ENCODE measurements at places on chromosomes 2 and 18. TPM values are rescaled to one million over a fixed set of nuclear protein-coding genes. Genes with fewer than 3 reads are reported as not detected.

The ADGRF3 gene
- total RNA-seq = 3.9 TPM

The SDC1 gene
- total RNA-seq = not detected

The TUBB8B gene
- not detected for total RNA-seq

The MC5R gene
- 0.15 TPM for total RNA-seq

The CCDC121 gene
- 1.0 TPM for total RNA-seq

The CERS6 gene
- 22.4 TPM for total RNA-seq

The DYNAP gene
- not detected for total RNA-seq

The ECEL1 gene
- not detected for total RNA-seq

The DES gene
- not detected for total RNA-seq

The GNLY gene
- 330 TPM for total RNA-seq

The MERTK gene
- 0.29 TPM for total RNA-seq

The SLC23A3 gene
- total RNA-seq = 1.8 TPM

The GTF2A1L gene
- not detected for total RNA-seq

The GAL3ST2 gene
- total RNA-seq = not detected

The EFHD1 gene
- 0.86 TPM for total RNA-seq

The CCDC85A gene
- total RNA-seq = not detected

The OR6B2 gene
- not detected for total RNA-seq

The DOCK10 gene
- 278 TPM for total RNA-seq

The CYP27C1 gene
- not detected for total RNA-seq

The GAREM2 gene
- total RNA-seq = 4.6 TPM

The SERPINB3 gene
- total RNA-seq = not detected

The DARS1 gene
- 109 TPM for total RNA-seq

The SETBP1 gene
- 28.5 TPM for total RNA-seq

The SPR gene
- 1.6 TPM for total RNA-seq

The OTOF gene
- 14.4 TPM for total RNA-seq

The OTOS gene
- total RNA-seq = not detected
